ENCODE measurements at places on chromosomes 3 and 15. TPM values are rescaled to one million over a fixed set of nuclear protein-coding genes. Genes with fewer than 3 reads are reported as not detected.

KIAA1143 gene
- total RNA-seq = 20.0 TPM

TRIM42 gene
- total RNA-seq = not detected

CILP gene
- 116 TPM for total RNA-seq

MCTP2 gene
- 78.1 TPM for total RNA-seq

RAB6B gene
- 1.7 TPM for total RNA-seq

SGO1 gene
- total RNA-seq = not detected

DCLK3 gene
- 0.12 TPM for total RNA-seq

GRK7 gene
- 0.12 TPM for total RNA-seq

IL5RA gene
- 0.47 TPM for total RNA-seq

AP3B2 gene
- total RNA-seq = 0.31 TPM

C3orf49 gene
- total RNA-seq = not detected

NUP210 gene
- 4.0 TPM for total RNA-seq

EPHA6 gene
- total RNA-seq = 2.4 TPM

HAUS2 gene
- 27.8 TPM for total RNA-seq

GOLGA6A gene
- total RNA-seq = not detected

PLA2G4B gene
- total RNA-seq = 2.3 TPM

GPR27 gene
- total RNA-seq = not detected

PCLAF gene
- total RNA-seq = 1.0 TPM

CLRN1 gene
- total RNA-seq = not detected

THAP10 gene
- total RNA-seq = 0.48 TPM

CLSTN2 gene
- 35.8 TPM for total RNA-seq

ZFYVE19 gene
- total RNA-seq = 13.5 TPM

AP3S2 gene
- total RNA-seq = 73.5 TPM

CALML4 gene
- total RNA-seq = 8.6 TPM

EHHADH gene
- 11.0 TPM for total RNA-seq

PDE8A gene
- 61.0 TPM for total RNA-seq

All from omental fat pad (tissue), 4 donors.